Activated CD4-positive, alpha-beta T cell treated with anti-CD3 and anti-CD28 coated beads, Interleukin-2, amount 50 U/mL, for 24 hours (primary cell): ENCODE measurements at places on chromosomes 4 and X.

- no peak for DNase-seq
These were observed 3.4 kb downstream of the YTHDC1 start for GRCh38 chr4:68346461-68346860.

GRCh38 chrX:142156567-142156966 lies 48.5 kb downstream of the MAGEC2 start:
- DNase-seq: no peak

GRCh38 chr4:8157944-8158709 lies 486 bp downstream of the ABLIM2 start:
- no peak for DNase-seq

DNA sequence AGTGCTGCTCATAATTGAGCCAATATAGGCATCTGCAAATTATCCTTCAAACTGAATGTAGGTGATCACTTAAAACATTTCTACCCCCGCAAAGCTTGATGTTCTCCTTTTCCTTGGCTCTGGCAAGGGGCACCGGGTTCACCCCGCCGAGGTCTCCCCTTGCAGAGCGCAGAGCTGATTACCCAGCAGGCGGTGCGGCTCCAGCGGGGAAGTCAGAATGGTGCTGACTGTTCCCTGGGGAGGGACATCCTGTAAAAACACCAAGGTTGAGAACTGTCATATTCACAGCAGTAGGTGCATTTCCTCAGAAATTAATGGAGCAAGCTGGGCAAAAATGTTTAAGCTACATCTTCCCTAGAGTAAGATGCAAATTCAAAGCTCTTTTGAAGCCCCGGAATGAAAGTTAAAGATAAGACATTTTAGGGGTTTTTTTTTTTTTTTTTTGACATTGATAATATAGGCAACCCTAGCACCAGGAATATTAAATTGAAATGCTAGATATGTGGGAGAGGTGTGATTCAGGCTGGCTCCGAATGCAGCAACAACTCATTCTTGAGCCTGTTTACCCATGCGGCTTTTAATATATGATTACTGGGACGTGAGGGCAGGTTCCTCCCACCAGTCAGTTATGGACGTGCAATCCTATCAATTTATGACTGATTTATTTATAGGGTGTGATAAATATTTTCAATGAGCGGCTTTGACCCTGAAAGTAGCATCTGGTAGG lies 767.3 kb upstream of the TENM3 start:
- DNase-seq: no peak

DNA sequence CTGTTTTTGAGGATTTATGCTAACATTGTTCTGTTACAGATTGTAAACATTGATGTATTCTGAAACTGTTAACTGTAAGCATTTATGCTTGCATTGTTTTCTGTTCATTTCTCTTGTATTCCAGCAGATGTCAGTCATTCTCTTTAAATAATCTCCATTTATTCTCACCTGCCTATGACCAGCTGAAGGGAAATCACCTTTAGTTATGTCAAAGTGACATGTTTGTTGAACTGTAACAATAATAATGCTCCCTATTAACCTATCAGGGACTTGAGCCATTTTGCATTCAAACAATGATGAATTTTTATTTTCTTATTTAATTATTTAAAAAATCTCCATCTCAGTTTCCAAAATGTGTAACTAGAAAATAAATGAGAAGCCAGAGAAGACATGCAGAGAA lies 58.0 kb downstream of the SPCS3 start:
- DNase-seq: no peak

- DNase-seq: no peak
These were observed 34.4 kb downstream of the TMSB4X start for GRCh38 chrX:13009273-13009672.

GRCh38 chr4:26108054-26108453 lies 194.0 kb downstream of the SMIM20 start:
- DNase-seq: no peak
